Right atrium auricular region (tissue), 2 donors: ENCODE measurements at places on chromosomes 5 and 9.
A peak's percentile ranks its signal among the peaks of the same experiment; 100 is the strongest.

- no peak for DNase-seq
Measured at GRCh38 chr9:110188991-110189390, 19.0 kb downstream of the C9orf152 start.

DNA sequence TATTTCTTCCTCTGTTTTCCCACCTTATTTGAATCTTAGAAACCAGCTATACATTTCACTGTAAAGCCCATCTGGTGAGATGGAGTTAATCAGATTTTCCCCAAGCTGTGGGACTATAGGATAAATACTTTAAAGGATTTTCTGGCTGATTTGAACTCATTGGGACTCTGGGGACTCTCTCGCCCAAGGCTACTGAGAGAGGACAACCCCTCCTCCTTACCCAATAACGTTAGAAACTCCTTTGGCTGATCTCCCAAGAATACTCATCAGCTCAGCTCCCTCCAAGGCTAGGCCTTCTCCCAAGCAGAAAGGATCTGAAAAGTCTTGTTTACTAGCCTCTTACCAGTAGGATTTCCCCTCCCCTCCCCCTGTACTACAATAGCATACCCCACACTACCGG, 1.5 kb upstream of the GLRA1 start:
- no peak for DNase-seq

- DNase-seq = no peak
Measured at GRCh38 chr9:36867241-36867640, 166.8 kb downstream of the PAX5 start.

GRCh38 chr9:551986-552929, 289.2 kb upstream of the DMRT1 start:
- no peak for DNase-seq

GRCh38 chr5:36462295-36463021, 143.9 kb upstream of the SLC1A3 start:
- DNase-seq = no peak

DNA sequence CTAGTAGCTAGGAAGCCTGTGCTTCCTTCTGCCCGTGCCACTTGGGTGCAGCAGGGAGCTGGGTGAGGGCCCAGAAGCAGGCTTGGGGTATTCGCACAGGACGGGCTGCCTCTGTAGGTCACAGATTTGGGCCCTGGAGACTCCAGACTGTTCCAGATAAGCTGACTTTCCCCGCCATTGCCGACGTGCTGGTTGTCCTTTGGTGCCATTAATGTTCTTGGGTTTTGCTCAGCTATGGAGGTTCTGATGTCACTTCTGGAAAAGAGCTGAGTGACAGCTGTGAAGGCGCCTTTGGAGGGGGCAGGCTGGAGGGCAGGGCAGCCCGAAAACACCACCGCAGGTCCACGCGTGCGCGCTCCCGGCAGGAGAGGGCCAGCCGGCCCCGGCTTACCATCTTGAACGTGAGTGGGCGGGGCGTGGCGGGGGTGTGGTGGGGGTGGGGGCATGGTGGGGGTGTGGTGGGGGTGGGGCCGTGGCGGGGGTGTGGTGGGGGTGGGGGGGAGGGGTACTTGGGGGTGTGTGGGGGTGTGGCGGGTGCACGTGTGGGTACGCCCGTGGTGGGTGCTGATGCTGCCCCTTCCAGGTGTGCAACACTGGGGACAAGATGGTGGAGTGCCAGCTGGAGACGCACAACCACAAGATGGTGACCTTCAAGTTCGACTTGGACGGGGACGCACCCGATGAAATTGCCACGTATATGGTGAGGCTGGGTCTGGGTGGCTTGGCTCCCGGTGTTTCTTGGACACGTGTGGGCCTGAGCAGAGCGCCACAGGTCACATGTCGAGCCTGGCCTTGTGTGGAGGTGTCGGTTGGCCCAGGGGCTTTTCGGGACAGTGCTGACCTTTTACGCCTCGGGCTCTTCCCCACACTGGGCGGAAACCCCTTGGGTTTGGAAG, 79.6 kb downstream of the WNK2 start:
- no peak for DNase-seq

DNA sequence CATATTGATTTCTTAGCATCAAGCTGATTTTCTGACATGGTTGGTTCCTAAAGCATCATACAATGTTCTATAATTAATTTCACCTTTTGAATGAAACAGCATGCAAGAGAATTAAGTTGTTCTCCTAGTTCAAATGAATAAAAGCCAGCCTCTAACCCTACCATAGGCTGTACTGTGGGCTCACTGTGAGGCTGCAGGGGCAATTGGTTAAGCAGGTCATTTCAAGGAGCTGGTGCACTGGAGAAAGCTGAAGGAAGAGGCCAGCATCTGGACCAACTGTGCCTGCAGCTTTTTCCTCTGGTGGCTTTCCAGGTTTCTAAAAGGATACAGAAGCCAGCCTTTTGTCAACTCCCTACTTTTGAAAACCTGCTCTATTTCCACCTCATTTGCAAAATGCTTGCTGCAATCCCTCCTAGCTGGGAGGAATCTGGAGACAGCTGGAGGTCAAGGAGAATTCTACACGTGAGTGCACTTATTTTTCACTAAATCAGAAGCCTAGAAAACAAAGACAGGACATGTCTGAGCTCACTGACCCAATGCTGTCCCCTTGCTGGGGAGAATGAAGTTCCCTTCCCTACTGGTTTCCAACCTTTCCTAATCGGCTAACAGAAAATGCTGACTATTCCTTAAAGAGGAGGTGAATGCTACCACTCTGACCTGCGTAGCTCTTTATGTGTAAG, 158.9 kb downstream of the APBA1 start:
- no peak for DNase-seq

- no peak for DNase-seq
Measured at GRCh38 chr9:93617273-93617672, 40.9 kb downstream of the PHF2 start.

DNA sequence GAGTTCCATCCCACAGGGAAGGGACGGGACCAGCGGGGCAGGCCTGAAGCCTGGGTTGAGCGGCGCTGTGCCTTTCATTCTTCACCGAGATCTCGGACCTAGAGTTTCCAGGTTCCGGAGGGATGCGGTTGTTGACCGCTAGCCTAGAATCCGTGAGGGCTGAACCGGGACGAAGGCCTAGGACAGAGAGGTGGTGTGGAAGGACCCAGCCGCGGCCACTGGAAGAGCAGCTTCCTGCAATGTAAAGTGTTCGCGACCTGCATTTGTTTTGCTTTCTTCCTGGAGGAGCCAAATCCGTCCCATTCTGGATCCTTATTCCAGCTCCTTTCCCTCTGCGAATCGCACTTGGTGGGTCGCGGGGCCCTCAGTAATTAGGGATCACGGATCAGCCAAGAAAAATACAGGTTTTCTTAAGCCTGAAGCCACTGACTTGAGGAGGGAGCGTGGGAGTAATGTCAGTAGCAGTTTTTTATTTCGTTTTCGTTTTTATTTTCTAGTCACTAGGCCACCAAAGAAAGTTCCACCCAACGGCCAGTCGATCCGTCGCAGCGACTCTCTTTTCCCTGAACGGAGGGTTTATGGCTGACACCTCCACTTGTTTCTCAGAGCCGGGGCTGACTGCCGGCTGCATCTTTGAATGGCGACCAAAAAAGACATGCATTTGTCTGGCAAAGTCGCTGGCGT, 48.6 kb downstream of the ANXA2R start:
- DNase-seq = no peak

DNA sequence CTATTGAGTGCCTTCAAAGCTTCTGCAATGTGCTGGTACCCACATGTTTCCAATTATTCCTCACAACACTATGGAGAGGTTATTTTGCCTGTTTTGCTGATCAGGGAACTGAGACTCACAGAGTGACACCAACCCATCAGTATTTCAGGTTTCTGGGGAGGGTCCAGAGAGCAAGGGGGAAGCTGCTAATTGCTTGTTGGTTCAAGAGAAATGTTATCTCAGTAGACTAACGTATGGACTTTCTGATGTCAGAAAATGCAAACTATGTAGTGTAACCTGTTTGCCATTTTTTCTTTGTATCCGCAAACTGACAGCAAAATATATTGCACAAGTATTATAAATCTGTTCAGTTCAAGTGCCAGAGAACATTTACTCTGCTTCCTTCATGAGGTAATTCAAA, 108.3 kb upstream of the MSX2 start:
- DNase-seq = no peak

- no peak for DNase-seq
Measured at GRCh38 chr5:113123618-113124017, 147.0 kb downstream of the DCP2 start.

- no peak for DNase-seq
Measured at GRCh38 chr5:9710069-9710468, 79.9 kb upstream of the TAS2R1 start.

DNA sequence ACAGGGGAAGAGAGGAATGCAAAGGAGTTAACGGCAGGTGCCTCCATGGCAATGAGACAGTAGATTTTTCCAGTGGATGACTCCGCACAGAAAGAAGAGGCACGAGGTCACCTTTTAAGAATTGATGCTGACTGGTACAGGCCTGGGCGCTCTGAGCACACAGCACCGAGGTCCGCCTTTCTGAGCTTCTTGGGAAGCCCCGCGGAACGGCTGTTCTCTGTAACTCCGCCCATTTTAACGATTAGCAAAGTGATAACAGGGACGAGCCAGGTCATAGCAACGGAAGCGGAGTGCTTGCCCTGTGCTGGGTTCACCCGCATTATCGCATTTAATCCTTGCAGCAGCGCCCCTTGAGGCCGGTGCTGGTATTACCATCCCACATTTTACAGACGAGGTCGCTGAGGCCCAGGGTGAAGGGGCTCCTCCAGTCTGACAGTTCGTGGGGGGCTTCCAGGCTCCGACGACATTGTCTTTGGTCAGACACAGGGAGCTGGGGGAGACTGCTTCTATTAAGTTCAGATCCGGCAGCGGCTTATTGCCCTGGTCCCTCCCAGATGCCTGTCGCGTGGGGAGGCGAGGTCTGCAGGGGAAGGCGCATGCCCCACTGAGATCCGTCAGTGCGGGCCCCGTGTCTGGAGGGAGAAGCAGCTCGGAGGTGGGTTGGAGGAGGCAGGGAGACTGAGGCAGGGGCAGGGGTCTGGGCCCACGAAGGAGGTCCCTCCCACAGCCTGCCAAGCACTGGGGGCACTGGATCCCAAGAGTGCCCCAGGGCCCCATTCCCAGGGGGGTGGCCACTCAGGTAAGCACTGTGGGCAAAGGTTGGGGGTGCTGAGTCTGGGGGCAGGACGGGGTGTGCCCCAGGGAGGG, 22.3 kb upstream of the HMCN2 start:
- peak; percentile 83 for DNase-seq
